Activated CD8-positive, alpha-beta memory T cell treated with anti-CD3 and anti-CD28 coated beads for 4 hours (primary cell): ENCODE measurements at places on chromosomes 11 and 22.
A peak's percentile ranks its signal among the peaks of the same experiment; 100 is the strongest.

DNA sequence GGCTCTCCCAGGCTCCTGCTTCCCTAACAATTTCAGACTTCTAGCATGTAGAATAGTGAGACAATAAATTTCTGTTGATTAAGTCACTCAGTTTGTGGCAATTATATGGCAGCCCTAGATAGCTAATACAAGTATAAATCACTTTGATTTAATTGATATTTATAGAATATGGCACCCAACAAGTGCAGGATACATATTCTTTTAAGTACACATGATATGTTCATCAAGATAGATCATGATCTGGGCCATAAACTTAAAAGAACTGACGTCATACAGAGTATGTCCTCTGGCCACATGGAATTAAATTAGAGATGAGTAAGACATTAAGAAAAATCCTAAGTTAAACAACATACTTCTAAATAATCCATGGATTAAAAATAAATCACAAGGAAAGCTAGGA lies 67.5 kb upstream of the AMOTL1 start:
- DNase-seq: no peak

GRCh38 chr11:46808799-46809431 lies 37.2 kb downstream of the CKAP5 start:
- no peak for DNase-seq

DNA sequence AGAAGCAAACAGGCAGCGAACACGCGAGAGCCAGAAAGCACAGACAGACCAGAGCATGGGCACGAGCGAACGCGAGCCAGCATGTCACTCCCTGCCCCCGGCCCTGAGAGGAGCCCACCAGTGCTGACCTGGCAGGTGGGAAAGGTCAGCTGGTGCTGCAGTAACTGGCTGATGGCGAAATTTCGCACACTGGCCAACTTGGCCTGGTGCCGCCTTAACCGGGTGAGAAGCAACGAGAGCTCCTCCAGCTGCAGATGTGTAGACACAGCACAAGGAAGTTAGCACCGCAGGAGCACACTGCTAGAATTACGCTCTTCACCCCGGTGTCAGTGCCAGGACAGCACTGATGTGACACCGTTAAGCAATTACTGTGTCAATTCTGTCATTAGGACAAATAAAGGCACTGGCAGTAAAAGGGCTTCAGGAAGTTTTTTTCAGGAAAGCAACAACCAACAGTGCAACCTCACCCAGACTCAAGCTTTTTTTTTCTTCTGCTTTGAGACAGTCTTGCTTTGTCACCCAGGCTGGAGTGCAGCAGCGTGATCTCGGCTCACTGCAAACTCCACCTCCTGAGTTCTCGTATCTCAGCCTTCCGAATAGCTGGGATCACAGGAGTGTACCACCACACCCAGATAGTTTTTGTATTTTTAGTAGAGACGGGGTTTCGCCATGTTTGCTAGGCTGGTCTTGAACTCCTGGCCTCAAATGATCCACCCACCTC lies 76.8 kb downstream of the C11orf58 start:
- no peak for DNase-seq

GRCh38 chr22:43205748-43206508 lies 19.0 kb upstream of the TTLL12 start:
- peak; percentile 12 for DNase-seq

DNA sequence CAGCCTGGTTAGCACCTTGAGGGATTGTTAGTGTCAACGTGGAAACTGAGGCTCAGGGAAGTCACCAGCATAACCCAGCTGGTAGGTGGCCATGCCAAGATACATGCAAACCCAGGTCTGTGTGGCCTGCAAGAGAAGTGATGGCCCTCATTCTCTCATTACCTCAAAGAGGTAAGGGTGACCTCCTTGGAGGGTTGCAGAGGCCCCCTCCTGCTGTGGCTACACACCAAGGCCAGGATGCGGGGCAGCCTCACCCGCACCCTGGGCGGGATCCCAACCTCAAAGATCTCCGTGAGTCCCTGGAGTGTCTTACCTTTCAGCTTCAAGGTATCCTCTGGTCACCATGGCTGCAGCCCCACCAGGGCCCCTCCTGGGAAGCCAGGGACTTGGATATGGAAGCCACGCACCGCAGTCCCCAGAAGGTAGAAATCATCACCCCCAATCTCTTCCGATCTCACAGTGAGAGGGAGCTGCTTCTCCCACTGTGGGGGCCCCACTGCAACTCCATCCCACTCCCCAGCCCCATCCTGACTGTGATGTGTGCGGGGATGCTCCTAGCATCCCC lies 95.4 kb downstream of the MORC2 start:
- no peak for DNase-seq

- no peak for DNase-seq
Observed at GRCh38 chr11:106957030-106957482, 61.2 kb downstream of the GUCY1A2 start.

GRCh38 chr22:50262460-50262911 lies 1.0 kb upstream of the MAPK12 start:
- DNase-seq: no peak

GRCh38 chr11:74470526-74470925 lies 3.2 kb upstream of the KCNE3 start:
- DNase-seq: no peak

DNA sequence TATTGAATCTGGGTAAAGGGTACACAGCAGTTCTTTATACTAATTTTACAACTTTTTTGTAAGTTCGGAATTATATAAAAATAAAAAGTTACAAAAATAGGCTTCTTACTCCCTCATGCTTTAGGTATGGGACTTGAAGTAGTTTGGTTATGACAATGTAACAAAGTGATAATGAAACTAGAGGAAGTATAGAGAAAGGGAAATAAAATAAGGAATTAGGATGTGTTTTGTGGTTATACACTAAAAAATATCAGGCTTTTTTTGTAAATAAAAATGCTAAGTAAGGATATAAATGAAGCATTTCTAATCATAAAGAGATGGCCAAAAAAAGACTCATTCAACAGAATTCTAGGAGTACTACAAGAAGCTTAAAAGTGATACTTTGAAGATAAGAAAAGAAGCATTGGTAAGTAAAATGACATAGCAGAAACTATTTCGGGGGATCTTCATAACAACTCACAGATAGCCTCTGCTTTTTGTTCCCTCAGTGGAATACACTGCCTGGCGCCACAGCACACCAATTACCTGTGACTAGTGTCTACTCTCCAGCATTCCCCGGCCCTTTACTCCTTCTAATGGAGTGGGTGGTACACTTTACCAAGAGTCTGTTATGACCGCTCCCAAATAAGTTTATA lies 322.7 kb upstream of the PITPNB start:
- DNase-seq: no peak

GRCh38 chr11:87803748-87804147 lies 371.5 kb downstream of the RAB38 start:
- no peak for DNase-seq

DNA sequence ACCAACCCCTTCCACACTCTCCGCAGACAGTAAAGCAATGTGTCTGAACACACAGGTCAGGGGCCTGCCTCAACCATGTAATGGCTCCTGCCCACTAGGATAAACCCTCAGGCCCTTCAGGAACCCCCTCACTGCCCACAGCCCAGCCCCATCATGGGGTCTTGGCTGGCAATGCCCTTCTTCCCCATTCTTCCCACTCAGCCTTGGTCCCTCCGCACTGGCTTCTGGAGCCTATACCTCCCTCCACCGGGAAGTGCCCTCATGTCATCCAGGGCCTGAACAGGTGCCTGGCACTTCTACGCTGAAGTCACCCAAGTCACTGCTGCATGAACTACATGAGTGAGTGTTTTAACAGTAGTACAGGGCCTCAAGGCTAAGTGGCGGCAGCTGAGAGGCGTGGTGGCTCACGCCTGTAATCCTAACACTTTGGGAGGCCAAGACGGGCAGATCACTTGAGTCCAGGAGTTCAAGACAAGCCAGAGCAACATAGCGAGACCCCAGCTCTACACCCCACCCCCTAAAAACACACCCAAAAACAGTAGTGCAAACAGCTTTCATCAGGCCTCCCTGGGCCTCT lies 74.8 kb upstream of the PITPNB start:
- DNase-seq: no peak

DNA sequence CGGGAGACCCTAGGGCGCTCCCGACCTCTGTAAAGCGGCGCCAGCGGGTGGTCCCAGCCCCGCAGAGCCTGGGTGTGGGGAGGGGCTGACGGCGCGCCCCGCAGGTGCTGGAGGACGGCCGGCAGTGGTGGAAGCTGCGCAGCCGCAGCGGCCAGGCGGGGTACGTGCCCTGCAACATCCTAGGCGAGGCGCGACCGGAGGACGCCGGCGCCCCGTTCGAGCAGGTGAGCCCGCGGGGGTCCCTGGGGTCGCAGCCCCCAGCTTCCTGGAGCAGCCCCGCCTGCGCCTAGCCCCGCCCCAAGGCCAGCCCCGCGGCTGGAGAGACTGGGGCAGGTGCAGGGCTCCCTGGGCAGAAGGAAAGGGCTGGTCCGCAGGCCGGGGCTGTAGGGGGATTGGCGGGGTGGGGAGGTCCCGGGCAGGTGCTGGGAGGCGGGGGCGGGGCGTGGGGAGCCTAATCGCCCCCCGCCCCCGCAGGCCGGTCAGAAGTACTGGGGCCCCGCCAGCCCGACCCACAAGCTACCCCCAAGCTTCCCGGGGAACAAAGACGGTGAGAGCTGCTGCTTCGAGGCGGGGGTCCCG lies 19.7 kb downstream of the EPS8L2 start:
- no peak for DNase-seq

DNA sequence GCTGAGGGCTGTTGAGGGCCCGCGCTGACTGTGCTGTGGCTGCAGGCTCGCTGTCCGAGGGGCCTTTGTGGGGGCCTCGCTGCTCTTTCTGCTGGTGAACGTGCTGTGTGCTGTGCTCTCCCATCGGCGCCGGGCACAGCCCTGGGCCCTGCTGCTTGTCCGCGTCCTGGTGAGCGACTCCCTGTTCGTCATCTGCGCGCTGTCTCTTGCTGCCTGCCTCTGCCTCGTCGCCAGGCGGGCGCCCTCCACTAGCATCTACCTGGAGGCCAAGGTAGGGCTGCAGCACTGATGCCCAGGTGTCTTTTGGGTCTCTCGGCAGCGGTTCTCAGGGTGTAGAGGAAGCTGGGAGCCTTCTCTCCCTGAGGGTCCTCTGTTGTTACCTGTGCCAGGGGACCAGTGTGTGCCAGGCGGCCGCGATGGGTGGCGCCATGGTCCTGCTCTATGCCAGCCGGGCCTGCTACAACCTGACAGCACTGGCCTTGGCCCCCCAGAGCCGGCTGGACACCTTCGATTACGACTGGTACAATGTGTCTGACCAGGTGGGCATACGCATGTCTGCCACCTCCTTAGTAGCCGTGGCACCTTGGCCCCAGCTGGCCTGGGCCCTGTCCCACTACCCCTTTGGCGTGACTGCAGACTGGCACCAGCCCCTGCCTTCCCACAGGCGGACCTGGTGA lies 2.2 kb downstream of the GPR137 start:
- no peak for DNase-seq

- no peak for DNase-seq
Observed at GRCh38 chr22:29306835-29307595, 565 bp downstream of the GAS2L1 start.

- DNase-seq: no peak
Observed at GRCh38 chr22:49765951-49766350, 61.7 kb downstream of the BRD1 start.

DNA sequence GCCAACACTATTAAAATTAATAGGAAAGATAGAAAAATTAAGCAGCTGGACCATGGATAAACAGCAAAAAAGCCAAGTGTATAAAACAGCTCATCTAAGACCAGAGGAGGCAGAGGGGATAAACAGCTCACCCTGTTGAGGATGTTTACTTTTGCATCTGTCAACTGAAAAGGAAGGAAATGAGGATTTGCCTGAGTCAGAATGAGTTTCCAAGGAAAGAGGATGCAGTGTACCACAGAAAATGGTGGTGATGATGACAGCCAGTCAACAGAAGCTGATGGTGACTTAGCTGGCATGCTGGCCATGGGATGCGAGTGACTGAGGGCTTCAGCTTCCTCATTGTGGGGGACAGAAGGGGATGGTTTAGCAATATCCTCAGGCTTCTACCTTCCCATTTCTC lies 183.5 kb downstream of the KIRREL3 start:
- DNase-seq: no peak

GRCh38 chr22:37378642-37379058 lies 48.6 kb downstream of the ELFN2 start:
- no peak for DNase-seq

DNA sequence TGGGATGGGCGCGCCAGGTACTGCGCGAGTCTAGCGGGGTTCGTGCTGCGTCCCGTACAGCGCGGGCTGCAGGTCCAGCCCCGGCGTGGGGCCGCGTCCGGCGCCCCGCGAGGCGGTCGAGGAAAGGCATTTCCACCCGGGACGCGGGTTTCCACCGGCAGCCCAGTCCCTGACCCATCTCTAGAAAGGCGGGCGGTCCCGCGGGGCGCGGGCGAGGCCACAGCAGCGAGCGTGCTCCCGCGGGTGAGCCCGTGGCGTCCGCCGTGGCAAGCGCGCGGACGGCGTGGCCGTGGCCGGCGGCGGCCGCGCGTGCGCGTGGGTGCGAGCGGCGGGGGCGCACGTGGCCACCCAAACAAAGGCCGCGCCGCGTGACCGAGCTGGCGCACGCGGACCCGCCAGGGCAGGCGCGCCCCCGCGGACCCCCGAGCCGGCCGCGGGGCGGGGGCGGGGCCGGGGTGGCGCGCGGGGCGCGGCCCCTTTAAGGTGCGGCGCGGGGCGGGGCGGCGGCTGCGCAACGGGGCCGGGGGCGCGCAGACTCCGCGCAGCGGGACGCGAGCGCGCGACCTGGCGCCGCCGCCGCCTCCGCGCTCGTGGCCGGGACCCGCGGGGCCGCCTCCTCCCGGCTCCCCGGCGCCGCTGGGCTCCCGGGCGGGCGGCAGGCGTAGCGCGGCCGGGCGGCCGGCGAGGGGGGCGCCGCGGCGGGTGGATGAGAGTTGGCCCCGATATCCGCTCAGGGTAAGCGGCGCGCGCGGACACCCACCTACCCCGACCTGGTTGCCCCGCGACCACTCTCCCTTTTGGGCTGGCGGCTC lies 39.3 kb upstream of the CELSR1 start:
- peak; percentile 47 for DNase-seq

DNA sequence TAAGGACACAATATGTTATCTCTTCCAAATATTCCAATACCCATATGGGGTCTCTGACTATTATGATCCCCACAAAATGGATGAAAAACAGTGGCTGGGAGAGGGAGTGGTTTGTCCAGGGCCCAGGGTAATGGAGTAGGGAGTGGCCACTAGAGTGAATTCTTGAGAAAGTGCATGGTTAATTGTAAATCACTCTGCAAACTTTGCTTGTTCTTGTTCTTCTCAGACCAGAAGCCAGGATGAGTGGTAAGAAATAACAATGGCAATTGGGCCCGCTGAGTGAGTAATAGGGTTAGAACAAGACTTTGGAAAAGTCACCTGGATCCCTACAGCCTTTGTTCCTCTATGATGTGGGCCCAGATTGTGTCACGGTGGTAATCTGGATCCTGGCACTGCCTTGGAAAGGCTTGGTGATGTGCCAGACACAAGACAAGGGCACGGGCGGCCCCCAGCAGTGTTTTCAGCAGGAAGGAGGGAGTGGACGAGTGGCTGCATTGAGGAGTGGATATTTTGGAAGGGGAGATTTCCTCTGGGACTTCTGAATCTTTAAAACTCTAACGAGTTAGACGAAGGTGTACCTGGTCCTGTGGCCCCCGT lies 18.2 kb upstream of the KIRREL3 start:
- DNase-seq: no peak
